ENCODE measurements at places on chromosomes 6 and 20.

DNA sequence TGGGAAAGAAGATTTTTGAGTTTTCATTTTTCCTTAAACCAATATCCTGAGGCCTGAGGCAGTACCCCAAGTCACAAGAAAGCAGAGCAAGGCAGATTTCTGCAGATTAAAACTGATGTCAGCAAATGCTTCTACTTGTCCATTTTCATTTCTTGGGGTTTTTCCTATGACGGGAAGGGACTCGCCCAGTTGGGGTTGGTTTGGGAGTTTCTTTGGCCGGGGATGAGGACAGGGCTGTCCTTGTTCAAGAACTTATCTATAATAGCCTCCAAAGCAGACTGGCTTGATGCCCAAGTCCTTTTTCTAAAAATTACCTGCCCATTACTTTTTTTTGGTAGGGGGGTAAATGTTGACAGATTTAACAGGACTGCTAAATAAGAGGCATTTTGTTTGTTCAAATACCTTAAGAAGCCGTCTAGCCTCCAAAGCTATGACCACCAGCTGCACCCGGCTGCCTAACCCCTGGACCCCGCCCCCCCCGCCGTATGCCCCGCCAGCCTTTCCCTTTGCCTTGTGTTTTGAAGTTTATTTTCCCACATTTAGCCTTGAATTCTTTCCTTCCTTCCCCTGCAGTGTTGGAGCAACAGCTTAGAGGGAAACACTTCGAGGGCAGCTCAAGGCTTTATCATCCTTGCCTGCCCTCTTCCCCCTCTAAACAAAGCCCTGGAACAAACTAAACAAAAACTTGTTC lies 2.5 kb downstream of the KCNK5 start:
- no peak for DNase-seq

- no peak for DNase-seq
Measured at GRCh38 chr6:40887079-40887791, 151.8 kb downstream of the UNC5CL start.

DNA sequence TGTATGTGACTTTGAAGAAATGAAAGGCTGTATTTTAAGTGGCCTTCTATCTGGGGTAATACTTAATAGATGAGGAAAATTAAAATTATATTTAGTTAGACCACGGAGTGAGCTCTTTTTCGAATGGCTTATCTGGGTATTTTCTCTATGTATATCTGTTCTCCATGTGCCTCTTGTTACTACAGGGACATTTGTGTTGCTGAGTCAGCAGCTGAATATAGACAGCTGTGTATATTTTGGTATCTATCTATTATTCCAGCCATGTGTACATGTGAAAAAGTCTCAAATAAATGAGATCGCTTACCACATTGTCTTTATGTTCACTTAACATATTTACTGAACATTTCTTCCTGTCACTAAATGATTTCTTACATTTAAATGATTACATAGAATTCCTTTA lies 57.2 kb downstream of the TMEM200A start:
- DNase-seq, result no peak

DNA sequence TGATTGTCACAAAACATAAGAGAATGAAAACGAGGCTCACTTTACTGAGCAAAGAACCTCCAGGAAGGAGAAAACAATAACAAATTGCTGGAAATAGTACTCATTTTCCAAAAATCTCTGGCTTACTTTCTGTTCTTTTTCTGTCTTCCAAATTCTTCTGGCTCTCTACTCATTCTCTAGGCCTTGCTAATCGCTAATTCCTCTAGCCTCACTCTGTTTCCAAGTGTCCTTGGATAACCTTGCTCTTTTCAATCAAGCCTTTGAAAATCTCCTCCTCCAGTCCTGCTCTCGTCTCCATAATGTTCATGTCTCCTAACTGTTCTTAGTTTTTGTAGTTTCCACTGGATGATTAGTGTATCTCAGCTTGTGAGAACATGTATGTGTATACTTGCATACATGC lies 96.2 kb upstream of the MAP7 start:
- no peak for DNase-seq

DNA sequence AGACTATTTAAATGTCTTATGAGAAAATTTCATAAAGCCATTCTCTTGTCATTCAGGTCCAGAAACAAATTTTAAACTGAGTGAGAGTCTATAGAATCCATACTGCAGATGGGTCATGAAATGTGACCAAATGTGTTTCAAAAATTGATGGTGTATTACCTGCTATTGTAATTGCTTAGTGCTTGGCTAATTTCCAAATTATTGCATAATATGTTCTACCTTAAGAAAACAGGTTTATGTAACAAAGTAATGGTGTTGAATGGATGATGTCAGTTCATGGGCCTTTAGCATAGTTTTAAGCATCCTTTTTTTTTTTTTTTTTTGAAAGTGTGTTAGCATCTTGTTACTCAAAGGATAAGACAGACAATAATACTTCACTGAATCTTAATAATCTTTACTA lies 5.0 kb downstream of the MARCKS start:
- DNase-seq, result no peak

DNA sequence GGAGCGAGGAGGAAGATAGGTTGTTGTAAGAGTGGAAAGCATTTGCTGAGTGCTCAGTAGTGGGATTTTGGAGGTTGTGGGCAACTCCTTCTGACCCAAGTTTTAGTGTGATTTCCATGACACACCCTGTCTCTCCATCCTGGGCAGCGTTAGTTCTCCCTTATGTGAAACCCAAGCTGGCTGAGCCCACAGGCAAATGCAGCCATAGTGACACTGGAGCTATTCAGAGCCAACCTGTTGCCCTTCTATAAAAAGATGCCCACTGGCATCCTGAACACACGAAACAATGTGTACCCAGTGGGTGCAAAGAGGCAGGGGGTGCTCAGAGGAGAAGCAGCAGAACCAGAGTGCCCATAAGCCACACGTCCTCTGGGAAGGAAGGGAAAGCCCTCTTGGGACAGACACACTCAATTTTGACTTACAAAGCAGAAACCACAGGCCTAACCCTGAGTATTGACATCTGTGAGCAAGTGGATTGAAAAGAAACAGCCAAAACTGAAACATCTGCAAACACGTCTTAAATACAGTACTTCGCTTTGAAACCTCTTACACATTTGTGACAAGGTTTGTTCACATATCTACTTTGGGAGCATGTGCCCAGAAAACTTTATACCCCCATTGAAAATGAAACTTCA lies 54.6 kb downstream of the BPIFB1 start:
- DNase-seq, result no peak

DNA sequence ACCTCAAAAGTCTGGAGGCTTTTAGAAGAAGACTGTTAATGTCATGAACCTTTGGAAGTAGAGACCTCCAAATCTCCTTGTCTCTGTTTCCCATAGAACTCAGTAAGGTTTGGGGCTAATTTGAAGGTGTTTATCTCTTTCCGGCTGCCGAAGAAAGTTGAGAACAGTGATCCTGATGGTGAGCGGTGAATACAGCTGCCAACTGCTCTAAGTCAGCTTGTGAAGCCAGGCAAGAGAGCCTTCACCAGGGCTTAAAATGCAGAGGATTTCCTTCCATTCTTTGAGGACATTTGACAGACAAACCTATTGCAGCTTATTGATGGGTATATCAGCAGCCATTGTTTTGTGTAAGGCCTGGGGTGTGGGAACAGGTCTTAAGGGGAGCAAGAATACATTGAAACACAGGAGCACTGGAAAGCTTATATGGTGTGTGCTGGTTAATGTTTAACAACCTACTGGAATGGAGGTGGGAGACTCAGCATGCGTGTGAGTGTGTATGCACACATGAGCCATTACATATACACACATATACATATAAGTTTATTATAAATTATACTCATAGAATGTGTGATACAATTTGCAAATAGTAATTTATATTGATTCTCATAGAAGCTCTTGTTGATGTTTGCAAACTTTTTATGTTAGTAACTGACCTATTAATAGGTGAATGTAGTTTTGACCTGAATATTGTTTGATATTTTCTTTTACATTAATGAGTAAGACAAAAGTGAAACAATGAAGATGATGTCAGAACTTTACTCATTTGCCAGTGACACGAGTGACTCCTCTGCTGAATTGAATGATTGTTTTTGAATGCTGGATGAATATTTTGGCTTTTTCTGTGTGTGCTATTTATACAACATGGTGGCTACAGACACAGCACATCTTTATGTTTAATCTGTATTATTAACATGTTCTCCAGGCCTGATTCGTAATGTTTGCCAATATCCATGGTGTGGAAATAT lies 18.1 kb downstream of the PLEKHG1 start:
- no peak for DNase-seq

DNA sequence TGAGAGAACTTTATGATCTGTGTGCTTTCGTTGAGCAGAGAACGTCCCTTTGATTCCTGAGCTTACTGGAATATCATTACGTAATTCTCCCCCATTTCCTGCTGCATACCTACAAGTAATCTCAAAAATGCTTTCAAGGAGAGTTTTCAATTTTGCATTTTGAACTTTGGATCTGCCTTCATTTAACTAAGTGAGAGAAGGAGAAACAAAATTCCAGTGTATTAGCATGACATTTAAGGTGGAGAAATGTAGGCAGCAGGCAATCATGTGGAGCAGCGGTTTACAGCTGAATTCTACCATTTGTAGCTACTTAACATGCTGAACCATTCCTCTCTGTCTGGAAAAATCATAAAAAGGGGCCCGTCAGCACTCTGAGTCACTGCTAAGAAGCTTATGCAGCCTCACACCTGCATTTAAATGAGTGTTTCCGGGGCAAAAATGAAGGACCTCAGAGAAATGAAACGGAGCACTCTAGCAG lies 451.5 kb downstream of the PLCB1 start:
- no peak for DNase-seq

- no peak for DNase-seq
Measured at GRCh38 chr6:117573006-117573680, 29.2 kb downstream of the GOPC start.

DNA sequence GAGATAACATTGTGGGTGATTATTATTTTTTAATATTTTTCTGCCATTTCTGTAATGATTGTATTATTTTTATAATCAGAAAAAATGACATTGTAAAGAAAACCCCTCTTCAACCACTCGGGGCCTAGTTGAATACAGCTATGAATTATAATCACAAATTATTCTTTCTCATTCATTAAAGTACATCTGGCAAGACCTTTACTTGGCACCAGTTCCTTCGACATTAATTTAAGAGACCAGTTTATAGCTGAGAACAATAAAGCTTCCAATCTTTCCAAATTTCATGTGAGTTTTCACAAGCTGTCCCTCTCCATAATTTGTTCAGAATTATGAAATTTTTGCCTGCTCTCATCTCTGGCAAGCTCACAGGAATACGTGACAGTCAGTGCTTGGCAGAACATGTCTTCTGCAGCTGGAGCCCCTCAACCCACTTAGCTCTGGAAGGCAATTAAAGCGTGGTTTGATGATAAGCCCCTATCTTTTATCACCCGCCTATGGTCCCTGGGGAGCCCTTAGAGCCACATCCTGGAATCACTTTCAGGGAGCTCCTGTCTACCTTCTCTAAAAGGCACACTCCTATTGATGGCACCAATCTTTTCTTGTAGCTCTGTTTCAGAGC lies 237.2 kb upstream of the PRND start:
- DNase-seq, result no peak
